ENCODE measurements at places on chromosomes 3 and 15. TPM values are rescaled to one million over a fixed set of nuclear protein-coding genes. Genes with fewer than 3 reads are reported as not detected.

DNA sequence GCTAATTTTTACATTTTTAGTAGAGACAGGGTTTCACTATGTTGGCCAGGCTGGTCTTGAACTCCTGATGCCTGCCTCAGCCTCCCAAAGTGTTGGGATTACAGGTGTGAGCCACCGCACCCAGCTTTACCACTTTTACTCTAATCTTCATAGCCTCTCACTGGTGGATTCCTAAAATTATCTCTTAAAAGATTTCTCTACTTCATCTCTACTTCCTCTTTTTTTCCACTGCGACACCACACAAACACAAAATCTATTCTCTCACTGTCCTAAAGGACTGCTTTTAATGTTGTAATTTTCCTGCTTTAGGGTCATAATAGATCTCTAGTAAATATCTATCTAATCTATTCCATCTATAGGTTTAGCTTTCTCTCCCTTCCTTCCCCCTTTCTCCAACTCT, 34.0 kb upstream of the TBL1XR1 start:
- DNase-seq, result no peak

DNA sequence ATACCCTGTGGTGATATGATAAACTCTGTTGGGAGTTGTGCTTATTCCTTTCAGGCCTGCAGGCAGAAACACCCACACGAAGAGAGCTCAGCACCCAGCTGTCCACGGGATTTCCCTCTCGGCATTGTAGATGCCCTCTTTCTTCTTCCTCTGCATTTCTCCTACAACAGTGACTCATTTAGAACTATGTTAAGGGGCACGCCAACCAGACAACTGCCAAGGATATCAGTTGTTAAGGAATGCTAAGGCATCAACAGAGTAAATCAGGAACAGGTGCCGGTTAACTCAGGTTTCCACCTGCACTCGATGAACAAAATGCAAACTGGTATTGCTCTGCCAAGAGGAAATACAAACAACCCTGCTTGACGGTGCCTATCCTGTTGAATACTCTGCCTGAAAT, 270.0 kb upstream of the PEX5L start:
- no peak for DNase-seq

DNA sequence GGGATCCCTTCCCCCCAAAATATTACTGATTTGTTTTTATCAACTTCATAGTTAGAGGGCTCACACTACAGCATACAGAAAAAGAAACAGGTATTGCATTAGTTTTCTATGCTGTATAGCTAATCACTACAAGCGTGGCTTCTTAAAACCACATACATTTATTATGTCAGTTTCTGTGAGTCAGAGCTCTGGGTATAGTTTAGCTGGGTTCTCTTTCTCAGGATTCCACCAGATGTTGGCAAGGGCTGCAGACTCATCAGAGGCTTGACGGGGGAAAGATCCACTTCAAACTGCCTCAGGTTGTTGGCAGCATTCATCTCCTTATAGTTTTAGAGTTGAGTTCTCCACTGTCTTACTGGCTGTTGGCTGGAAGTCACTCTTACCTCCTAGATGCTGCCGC, 328.0 kb downstream of the NLGN1 start:
- DNase-seq, result no peak

- no peak for DNase-seq
Measured at GRCh38 chr3:157127831-157128767, 31.8 kb downstream of the CCNL1 start.

DNA sequence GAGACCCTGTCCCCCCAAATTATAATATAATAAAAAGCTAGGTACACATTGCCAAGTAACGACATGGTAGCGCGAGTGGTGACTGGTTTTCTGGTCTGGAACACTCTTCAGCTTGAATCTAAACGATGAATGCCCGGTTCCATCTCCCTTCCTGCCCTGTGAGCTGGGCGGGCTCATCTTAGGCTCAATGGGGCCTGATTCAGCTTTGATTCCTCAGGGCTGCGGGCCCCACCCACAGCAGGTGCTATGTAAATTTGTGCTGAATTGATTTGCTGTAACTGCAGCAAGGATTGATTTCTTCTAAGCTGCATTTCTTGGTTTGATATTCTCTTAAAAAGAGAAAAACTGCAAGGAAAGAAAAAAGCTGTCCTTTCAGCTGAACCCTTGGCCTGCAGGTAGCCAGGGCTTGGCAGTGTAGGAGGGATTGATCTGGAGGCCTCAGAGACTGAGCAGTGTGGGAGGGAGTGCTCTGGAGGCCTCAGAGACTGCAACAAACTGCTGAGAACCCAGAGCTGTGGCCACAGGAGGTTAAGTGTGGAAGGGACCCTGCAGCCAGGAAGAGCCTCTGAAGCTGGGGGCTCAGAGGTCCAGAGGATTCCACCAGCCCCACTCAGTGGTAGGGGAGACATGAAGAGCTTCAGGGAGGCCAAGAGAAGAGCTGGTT, 231.6 kb downstream of the XXYLT1 start:
- no peak for DNase-seq

Gene TMEM45A
- 21.3 TPM for polyA plus RNA-seq

Gene P2RY12
- 0.49 TPM for polyA plus RNA-seq

Gene LRTM1
- not detected for polyA plus RNA-seq

Gene PPP2R3A
- 20.6 TPM for polyA plus RNA-seq

DNA sequence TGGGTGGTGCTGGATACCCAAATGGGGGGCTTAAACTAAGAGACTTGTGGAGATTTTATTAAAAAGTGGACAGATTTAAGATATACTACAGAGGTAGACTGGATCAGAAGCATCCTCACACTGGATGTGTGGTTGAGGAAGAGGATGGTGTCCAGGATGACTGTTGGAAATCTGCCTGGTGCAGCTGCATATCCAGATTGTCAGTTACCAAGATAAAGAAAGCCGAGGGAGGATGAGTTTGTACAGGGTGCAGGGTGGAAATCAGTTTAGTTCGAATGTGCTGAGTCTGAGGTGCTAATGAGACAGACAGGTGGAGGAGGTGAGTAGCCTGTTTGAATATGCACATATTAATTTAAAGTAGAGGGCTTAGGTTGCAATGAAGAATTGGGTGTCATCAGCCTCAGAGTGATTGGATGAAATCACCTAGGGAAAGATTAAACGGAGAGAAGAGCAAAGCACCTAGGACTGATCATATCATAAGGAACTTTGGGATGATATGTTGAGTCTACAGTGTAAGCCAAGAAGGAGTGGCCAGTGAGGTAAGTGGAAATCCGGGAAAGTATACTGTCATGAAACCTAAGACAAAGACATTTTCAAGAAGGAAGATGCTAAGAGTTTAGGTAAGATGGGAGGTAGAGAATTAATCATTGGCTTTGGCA, 74.1 kb upstream of the GOLGA8B start:
- DNase-seq, result no peak

DNA sequence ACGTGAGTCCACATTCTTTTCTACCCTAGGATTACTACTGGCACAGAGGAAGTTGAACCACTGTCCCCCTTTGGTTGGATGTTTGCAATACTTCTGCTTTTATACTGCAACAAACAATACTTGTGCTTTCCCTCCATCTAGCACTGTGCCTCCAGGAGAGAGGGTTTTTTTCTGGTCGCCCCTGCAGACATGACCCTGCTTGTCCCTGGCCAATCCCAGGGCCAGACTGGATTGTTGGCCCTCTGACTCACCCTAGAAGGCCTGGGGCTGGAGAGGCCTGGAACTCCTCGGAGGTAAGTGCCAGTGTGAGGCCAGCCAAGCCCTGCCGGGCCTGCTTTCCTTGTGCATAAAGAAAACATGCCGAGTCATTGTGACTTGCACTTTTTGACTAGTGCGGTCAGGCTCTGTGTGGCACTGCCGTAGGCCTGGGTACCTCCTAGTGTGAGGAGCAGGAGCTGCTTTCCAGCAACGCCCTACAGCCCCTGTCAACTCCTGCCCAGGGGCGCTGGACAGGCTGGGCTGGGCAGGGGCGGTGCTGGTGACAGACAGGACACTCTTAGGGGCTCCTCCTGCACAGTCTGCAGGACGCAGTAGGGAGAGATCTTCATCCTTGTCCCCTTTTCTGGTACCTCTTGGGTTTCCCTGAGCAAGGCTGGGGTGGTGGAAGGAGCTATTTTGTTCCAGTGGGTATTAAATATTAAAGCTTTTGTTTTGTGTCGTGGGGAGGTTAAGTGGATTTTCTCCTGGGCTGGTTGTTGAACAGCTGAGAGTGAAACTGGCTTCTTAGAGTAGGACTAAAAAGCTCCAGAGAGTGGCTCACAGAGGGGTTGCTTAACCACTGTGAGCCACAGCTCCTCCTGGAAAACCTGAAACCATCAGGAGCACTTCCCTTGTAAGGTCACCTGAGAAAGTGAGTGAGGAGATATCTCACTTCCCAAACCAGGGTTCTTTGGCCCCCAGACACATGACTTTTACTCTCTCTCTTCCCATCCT, 14.4 kb upstream of the TKT start:
- DNase-seq, result peak; percentile 41

GRCh38 chr3:70736009-70736408, 423.6 kb upstream of the MDFIC2 start:
- no peak for DNase-seq

Gene MUC4
- polyA plus RNA-seq, result 1.5 TPM

Measured in left renal cortex interstitium (tissue), 4 donors.